Vagina (tissue), 2 donors: ENCODE measurements at places on chromosomes 3 and 15.

DNA sequence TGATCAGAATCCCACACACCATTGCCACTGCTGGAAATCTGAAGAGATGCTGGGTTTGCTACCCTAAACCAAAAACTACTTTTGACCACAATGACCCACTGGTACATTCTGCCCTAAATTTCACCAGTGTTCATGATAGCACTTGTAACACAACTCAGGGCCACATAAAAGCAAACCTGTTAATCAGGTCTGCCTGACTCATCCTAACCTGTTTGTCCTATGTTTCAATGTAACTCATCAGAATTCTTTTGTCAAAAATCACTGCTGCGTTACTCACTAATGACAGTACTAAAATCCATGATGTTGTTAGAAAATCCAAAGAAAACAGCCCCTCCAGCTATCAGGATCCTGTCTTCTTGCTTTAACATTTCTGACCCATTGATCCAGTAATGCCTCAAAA, 55.6 kb upstream of the XCR1 start:
- H3K27ac ChIP-seq = no peak overlapping the region
- peaks cover 51% of the 10 kb centered on the region for H3K4me1 ChIP-seq
- no peaks in the 10 kb centered on the region for H3K27me3 ChIP-seq
- no peak overlapping the region for H3K4me3 ChIP-seq

DNA sequence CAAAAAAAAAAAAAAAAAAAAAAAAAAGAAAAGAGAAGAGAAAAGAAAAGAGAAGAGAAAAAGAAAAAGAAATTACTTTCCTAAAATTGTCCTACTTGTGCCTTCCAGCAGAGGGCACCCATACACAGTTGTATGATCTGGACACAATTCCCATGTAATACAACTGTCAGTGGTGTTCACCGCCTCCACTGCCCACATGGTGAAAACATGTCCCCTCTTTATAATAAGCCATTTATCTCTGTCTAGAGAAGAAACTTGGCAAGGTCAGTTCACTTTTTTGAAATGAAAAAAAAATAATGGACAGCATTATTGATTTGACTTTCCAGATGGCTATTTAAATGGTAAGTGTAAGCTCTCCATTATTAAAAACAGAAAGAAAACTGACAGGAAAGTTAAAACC, 459.4 kb downstream of the GBE1 start:
- no peaks in the 10 kb centered on the region for H3K36me3 ChIP-seq
- no peaks in the 10 kb centered on the region for H3K27me3 ChIP-seq
- DNase-seq = no peak
- no peak overlapping the region for H3K27ac ChIP-seq
- H3K4me3 ChIP-seq = no peak overlapping the region

DNA sequence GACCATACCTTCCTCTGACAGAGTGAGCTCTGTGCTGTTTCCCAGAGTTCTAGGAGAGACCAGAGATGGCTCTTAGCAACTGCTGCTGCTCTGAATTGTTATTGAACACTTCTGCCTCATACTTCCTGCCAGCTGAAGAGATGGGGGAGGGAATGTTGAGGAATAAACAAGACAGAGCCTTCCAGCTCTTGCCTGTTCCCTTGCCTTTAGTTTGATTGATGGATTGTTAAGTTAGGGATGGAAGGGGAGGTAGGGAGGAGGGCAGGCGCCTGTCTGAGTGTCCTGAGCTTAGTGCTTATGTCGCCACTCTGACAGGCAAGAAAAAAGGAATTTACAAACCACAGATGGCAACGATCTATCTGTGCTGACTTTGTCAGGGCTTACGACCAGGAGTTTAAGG, 42.8 kb downstream of the ZNF609 start:
- no peaks in the 10 kb centered on the region for H3K27me3 ChIP-seq
- no peak for DNase-seq
- peaks cover 10% of the 10 kb centered on the region for H3K36me3 ChIP-seq
- peak overlapping the region; percentile 30 for H3K27ac ChIP-seq
- H3K4me3 ChIP-seq = no peak overlapping the region
- peaks cover 57% of the 10 kb centered on the region for H3K4me1 ChIP-seq

GRCh38 chr15:64216730-64217428, 54.1 kb upstream of the PPIB start:
- H3K4me1 ChIP-seq = peaks cover 7% of the 10 kb centered on the region
- no peaks in the 10 kb centered on the region for H3K27me3 ChIP-seq
- H3K4me3 ChIP-seq = no peak overlapping the region
- peaks cover 16% of the 10 kb centered on the region for H3K36me3 ChIP-seq

- H3K4me1 ChIP-seq = peaks cover 10% of the 10 kb centered on the region
- no peak for DNase-seq
- no peak overlapping the region for H3K4me3 ChIP-seq
- H3K36me3 ChIP-seq = no peaks in the 10 kb centered on the region
- no peak overlapping the region for H3K27ac ChIP-seq
Measured at GRCh38 chr3:46316206-46316605, 37.7 kb upstream of the CCR2 start.

DNA sequence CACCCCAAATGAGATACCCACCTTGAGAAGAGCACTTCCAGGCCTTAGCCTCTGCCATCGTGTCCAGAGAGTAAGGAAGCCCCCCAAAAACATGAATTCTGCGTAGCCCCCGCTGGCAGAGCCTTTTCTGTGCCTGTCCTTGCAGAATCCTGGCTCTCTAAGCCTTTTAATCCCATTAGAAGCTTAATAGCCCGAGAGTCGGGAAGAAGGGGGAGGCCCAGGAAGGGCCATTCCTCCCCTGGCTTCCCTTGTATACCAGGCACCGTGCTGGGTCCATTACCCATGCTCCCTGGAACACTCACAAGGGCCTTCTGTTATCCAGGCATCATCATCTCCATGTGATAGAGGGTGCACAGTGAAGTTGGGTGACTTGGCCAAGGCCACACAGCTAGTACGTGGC, 7.1 kb downstream of the SPTBN5 start:
- peaks cover 10% of the 10 kb centered on the region for H3K4me1 ChIP-seq
- no peaks in the 10 kb centered on the region for H3K27me3 ChIP-seq
- no peak overlapping the region for H3K4me3 ChIP-seq
- no peaks in the 10 kb centered on the region for H3K36me3 ChIP-seq

DNA sequence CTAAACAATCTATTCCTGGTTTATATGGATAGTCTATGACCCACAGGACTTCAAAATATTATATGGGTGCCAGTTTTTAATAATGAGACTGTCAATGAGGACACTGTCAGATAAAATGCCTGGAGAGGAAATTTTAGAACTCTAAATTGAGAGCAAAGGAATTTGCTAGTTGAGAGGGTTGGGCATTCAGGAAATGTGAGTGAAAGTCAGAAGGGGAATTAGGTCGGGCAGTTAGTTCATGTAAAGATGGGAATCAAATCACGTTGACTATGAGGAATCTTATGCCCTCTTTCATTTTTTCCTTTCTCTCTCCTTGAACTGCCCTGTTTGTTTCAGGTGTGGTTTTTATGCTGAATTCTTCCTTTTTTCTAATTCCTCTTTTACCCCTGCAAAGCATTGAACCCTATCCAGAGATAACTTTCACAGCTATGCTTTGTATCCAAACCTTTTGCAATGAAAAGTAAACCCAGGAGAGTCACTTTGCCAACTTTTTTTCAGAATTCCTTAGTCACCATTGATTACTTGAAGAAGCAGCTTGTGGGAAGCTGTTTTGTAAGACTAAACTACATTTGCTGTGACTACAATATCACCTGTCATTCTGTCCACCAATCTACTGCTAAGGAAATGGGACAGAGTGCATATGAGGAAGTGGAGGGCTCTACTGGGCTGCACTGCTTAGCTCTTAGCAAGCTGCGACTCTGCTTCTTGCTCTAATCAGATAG, 27.8 kb downstream of the CHP1 start:
- no peaks in the 10 kb centered on the region for H3K4me1 ChIP-seq
- no peak for DNase-seq
- H3K4me3 ChIP-seq = no peak overlapping the region
- no peaks in the 10 kb centered on the region for H3K27me3 ChIP-seq
- peaks cover 24% of the 10 kb centered on the region for H3K36me3 ChIP-seq

GRCh38 chr3:37989821-37990480, 635 bp upstream of the VILL start:
- H3K27me3 ChIP-seq = no peaks in the 10 kb centered on the region
- no peak overlapping the region for H3K4me3 ChIP-seq
- DNase-seq = no peak
- H3K36me3 ChIP-seq = no peaks in the 10 kb centered on the region

DNA sequence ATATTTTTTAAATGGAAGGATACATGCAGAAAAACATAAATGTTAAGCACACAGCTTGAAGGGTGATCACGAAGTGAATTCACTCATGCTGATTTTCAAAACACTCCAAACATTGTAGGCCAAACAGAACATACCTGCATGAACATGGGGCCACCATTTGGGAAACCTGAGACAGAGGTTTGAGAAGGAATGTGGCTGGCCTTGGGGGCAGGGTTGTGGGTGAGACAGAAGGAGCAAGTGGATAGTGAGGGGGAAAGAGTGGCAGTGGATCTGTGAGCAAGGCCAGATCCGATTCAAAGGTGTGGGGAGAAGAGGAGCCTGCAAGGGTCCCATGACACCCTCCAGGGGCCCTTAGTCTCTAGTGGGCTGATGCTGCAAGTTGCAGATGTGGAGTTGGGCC, 94.9 kb downstream of the HMG20A start:
- H3K27ac ChIP-seq = no peak overlapping the region
- no peak overlapping the region for H3K4me3 ChIP-seq
- H3K36me3 ChIP-seq = no peaks in the 10 kb centered on the region

DNA sequence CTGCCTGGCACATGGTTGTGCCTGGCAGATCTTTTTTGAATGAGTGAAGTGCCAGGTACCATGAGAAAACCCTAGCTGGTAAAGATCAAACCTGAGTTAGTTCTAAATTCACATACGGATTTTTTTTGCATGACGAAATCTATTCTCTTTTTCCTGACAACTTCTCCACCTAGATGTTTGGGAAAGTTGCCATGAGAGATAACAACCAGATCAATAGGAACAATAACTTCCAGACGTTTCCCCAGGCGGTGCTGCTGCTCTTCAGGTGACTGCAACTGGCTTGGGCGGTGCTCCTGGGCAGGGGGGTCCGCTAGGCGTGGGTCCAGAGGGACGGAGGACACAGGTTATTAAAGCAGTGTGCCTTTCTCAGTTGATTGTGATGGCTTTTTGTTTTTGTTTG, 71.8 kb downstream of the CHDH start:
- peak overlapping the region; percentile 76 for H3K27ac ChIP-seq
- no peaks in the 10 kb centered on the region for H3K36me3 ChIP-seq
- H3K27me3 ChIP-seq = no peaks in the 10 kb centered on the region
- H3K4me1 ChIP-seq = peaks cover 25% of the 10 kb centered on the region
- H3K4me3 ChIP-seq = no peak overlapping the region

GRCh38 chr3:105505170-105505569, 138.5 kb downstream of the ALCAM start:
- no peaks in the 10 kb centered on the region for H3K4me1 ChIP-seq
- H3K27me3 ChIP-seq = no peaks in the 10 kb centered on the region
- H3K4me3 ChIP-seq = no peak overlapping the region
- H3K36me3 ChIP-seq = no peaks in the 10 kb centered on the region
- no peak overlapping the region for H3K27ac ChIP-seq

GRCh38 chr3:71372911-71373637, 210.5 kb downstream of the FOXP1 start:
- no peak overlapping the region for H3K4me3 ChIP-seq
- no peak overlapping the region for H3K27ac ChIP-seq
- DNase-seq = no peak
- H3K4me1 ChIP-seq = peaks cover 17% of the 10 kb centered on the region
- H3K36me3 ChIP-seq = no peaks in the 10 kb centered on the region
- no peaks in the 10 kb centered on the region for H3K27me3 ChIP-seq

- no peaks in the 10 kb centered on the region for H3K27me3 ChIP-seq
- no peaks in the 10 kb centered on the region for H3K36me3 ChIP-seq
- H3K27ac ChIP-seq = no peak overlapping the region
- no peaks in the 10 kb centered on the region for H3K4me1 ChIP-seq
Measured at GRCh38 chr3:127083778-127084397, 101.0 kb downstream of the PLXNA1 start.

DNA sequence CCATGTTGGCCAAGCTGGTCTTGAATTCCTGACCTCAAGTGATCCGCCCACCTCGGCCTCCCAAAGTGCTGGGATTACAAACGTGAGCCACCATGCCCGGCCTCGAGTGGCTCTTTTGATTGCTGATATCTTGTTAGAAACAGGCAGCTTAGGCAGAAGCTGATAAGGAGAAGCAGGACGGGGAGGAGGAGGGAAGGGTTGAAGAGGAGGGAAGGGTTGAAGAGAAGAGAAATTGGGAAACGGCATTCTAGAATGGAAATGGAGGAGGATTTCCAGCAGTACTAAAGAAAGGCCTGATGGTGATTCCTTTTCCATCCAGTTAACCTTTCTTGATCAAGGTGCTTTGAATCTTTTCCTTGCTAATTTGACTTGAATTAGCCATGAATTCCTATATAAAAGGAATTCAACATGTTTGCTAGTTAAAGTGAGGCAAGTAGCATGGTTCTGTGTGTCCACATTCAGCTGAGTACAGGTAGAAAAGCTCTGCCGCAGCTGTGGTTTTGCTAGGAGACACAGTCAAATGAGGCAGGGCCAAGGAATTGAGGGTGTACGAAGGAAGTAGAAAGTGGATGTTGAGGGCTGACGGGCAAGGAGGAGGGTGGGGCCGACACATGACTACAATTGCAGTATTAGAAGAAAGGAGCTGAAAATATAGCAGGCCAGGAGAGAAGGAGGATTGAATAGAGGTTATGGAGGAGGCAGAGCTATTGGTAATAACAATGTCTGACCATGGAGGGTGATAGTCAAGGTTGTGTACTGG, 27.2 kb upstream of the ATP1B3 start:
- no peak overlapping the region for H3K27ac ChIP-seq
- H3K4me1 ChIP-seq = peaks cover 7% of the 10 kb centered on the region
- H3K36me3 ChIP-seq = no peaks in the 10 kb centered on the region
- H3K27me3 ChIP-seq = no peaks in the 10 kb centered on the region
- no peak for DNase-seq

DNA sequence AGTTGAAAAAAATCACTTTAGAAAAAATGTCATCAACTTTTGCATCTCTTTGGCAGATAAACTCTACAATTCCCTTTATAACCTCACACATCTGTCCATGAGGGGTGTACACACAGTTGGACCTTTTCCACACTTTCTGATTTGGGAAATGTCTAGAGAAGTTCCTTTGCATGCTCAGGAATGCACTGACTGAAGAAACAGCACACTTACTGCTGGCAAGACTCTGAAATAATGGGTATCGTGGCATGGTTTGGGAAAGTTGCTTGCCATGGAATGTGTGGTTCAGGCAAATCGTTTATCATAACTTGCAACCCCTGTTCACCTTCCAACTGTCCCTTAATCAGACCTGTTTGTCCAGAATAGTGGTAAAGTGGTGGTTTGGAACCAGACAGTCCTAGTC, 135.3 kb upstream of the TGFBR2 start:
- H3K36me3 ChIP-seq = no peaks in the 10 kb centered on the region
- no peak overlapping the region for H3K4me3 ChIP-seq
- H3K4me1 ChIP-seq = no peaks in the 10 kb centered on the region
- no peaks in the 10 kb centered on the region for H3K27me3 ChIP-seq
- no peak overlapping the region for H3K27ac ChIP-seq

DNA sequence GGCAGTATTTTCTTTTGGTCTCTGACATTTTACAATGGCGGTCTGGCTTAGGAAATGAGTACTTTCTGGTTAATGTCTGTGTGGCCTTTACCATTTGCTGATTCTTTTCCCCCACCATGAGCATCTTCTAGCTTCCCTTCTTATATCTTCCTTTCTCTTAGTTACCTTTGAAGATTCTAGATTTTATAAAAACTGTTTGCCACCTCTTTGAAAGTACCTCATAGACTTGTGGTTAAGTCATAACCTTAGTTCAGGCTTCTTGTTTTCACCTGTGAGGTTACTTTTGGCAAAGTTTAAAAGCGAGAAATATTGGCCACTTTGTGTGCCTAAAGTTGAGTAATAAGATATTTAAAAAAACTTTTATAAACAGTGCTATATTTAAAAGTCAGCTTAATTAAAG, 147.4 kb downstream of the FMN1 start:
- no peaks in the 10 kb centered on the region for H3K27me3 ChIP-seq
- no peaks in the 10 kb centered on the region for H3K36me3 ChIP-seq
- no peak overlapping the region for H3K27ac ChIP-seq

- H3K27me3 ChIP-seq = no peaks in the 10 kb centered on the region
- no peaks in the 10 kb centered on the region for H3K4me1 ChIP-seq
- no peaks in the 10 kb centered on the region for H3K36me3 ChIP-seq
- H3K27ac ChIP-seq = no peak overlapping the region
Measured at GRCh38 chr3:52446631-52447511, 2.0 kb upstream of the SEMA3G start.
